Stimulated activated CD8-positive, alpha-beta memory T cell treated with anti-CD3 and anti-CD28 coated beads, Interleukin-4, amount 100 ng/mL, for 1 hour (primary cell): ENCODE measurements at places on chromosomes 3 and 15.

DNA sequence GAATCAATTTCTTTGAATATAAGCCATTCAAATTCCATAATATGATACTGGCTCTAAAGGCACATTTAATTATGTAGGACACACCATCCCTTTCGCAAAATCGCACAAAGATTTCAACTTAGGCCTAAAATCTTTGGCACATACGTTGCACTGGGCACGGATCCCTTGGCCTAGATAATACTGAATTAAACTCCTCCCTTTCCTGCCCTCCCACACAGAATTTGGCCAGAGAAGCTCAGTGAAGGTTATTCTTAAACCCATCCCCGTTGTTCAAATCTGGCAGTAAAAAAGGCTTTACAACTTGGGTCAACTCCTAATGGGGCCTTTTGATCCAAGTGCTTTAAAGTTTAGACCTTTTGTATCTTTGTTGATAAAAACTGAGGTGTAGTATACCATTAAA, 247.2 kb downstream of the PTPRG start:
- no peak for DNase-seq

DNA sequence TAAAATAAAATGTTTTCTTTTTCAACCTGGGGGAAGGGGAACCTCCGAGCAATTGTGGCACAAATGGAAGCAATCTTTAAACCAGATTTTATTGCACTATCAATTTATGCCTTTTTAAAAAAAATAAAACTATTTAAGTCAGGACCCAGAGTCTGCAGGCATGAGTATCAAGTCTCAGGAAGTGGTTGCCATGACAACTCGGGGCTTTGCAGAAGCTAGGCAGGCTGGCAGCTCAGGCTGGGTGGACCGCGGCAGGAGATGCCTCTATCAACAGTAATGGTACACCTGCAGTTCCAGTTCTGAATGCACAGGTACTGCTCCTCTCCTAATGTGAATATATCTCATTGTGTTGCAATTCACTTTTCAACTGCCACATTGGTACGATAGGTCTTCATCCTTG, 447.7 kb downstream of the GABRG3 start:
- no peak for DNase-seq

DNA sequence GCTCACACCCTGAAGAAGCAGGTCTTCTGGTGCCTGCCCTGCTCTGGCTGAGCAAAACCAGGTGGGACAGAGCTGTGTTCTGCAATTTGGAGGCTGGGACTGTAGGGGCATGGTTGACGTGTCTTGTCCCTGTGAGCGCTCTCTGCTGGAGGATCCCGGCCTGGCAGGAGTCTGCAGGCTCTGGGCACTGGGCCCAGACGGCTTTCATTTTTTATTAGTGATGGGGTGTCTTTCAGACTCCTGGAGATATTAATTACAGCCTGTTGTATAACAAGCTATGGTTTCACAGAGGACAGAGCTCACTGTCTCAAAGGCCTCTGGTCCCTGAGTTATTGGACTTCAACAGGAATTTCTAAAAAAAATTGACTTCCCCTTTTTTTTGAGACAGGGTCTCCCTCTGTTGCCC, 29.5 kb upstream of the ZNF710 start:
- DNase-seq = no peak

DNA sequence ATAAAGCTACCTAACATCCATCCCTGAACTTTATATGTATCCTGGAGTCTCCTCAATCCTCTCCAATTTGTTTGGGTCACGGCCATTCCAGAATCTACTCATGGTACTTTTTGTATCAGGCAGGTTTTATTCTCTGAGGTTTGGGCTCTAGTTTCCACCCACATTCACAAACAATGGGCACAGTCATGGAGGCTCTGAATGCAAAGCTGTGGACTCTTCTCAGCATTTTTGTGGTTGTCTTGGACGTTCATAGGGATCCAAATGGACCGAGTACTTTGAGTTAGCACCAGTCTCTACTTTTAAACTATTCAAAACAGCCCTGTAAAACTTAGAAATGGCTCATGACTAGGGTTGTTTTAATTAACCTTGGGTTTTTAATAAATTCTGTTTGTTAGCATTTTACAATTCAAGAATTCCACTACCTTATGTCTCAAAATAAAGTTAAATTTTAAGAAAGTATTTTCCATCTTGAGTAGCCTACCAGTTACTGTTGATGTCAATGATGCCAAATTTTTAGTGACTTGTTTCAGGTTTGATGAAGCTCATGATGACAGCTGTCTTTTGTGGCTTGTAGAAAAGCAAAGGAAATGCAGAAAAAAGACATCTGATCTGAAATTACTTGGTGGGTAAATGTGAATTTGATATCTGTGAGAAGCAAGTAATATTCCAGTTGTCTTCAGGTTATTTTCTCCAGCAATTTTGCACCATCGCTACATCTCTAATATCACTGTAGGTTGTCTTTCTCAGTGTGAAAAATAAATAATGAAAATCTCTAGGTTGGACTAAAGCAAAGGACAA, 275.7 kb upstream of the THBS1 start:
- no peak for DNase-seq

DNA sequence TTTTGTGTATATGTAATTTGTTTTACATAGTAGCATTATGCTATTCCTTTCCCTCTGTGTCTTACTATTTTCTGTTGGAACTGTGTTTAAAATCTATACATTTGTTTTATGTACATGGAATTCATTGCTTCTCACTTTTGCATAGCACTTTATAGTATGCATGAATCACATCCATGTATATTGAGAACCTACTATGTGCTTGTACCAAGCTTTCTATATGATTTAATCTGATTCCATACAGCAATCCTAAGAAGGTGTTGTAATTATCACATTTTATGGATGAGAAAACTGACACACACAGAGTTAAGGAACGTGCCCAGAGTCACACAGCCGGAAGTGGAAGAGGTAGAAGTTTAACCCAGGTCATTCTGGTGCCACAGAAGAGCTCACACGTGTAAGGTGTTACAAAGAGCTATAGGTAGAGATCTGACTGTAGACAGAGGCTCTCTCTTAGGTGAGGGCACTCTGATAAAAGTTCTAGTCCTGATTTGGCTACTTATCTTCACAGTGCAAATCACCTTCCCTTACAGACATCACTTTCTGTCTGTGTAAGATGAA, 3.5 kb upstream of the SMAD3 start:
- DNase-seq = no peak

- DNase-seq = no peak
Measured at GRCh38 chr15:35507932-35508638, 37.9 kb downstream of the DPH6 start.

DNA sequence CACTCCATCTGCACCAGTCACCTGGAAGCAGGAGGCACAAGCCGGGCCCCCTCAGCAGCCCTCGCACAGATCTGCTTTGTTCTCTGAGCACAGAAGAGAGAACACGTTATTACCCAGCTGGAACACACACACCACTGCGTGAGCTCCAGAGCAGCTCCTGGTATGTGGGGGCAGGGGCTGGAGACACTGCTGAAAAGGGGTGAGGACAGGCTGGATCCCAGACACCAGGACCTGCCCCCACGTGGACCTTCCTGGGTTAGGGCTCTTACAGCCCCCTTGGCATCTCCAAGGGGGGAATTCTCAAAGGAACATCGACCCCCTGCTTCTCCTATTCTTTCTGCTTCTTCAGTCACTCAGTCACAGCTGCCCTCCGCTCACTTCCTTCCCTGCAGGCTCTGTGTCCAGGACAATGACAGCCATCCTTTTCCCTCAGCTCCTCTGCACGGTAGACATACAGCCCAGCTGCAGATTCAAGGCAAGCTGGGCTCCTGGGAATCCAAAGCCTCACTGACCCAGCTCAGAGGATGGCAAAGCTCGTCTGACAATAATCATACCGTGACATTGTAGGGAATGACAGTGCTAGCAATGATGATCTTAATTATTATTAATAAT, 33.7 kb downstream of the PRR20G start:
- DNase-seq = no peak

- no peak for DNase-seq
Measured at GRCh38 chr15:60576044-60576443, 97.1 kb upstream of the ICE2 start.

DNA sequence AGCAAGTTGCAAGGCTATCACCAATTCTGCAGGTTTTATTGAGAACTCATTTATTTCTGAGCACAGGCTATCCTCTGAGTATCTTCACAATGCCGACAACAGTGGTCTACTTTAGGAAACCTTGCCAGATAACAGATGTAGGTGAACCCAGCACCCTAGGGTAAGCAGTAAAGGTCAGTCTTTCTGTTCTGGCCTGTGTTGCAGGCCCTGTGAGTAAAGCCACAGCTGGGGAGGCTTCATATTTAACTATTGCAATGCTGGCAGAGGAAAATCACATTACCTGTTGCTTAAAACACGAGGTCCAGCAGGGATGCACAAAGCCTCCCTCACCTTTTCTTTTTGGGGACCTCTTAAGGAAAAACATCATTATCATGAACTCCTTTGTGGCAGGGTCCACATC, 55.5 kb downstream of the WHAMM start:
- no peak for DNase-seq

- no peak for DNase-seq
Measured at GRCh38 chr15:52912172-52912571, 122.0 kb upstream of the ONECUT1 start.

GRCh38 chr3:107589454-107589853, 66.7 kb downstream of the BBX start:
- no peak for DNase-seq

DNA sequence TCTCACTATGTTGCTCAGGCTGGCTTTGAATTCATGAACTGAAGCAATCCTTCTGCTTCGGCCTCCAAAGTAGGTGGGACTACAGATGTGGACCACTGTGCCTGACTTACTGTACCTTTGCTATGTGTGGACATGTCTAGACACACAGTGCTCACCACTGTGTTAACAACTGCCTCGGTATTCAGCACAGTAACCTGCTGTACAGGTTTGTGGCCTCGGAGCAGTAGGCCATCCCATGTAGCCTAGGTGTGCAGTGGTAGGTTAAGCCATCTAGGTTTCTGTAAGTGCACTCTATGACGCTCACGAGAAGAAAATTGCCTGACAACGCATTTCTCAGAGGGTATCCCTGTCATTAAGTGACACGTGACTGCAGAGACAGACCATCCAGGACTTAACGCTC, 70.3 kb downstream of the TAMM41 start:
- no peak for DNase-seq

DNA sequence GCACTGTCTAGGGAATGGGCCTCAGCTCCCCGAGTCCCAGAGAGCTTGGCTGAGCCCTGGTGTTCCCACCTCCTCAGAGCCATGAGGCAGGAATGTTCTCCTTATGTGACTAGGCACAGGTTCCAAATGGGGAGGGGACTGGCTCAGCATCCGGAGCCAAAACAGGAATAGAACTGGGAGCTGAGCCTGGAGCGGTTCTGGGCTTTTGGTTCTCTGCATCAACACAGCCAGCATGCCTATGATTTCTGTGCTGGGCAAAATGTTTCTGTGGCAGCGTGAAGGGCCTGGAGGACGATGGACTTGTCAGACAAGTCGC, at the start of gene FAM131A:
Gene FAM131A, plus strand, starts transcription at position 202 of the 316 bp plus-strand sequence. Its CDS starts 31 bp downstream, at position 233.
- no peak for DNase-seq

DNA sequence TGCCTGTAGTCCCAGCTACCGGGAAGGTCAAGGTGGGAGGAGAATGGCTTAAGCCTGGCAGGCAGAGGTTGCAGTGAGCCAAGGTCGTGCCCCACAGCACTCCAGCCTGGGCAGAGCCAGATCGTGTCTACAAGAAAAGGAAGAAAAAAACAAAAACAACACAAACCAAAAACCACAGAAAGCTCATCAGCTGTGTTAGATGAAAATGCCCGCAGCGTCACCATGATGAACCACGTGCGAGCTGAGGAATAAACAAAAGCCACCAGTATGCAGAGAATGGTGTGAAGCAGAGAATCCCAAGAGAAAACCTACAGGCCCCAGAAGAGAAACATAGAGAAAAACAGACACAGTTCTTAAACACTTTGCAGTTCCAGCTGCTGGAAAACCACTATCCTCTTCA, 19.7 kb upstream of the TM4SF19 start:
- DNase-seq = no peak

DNA sequence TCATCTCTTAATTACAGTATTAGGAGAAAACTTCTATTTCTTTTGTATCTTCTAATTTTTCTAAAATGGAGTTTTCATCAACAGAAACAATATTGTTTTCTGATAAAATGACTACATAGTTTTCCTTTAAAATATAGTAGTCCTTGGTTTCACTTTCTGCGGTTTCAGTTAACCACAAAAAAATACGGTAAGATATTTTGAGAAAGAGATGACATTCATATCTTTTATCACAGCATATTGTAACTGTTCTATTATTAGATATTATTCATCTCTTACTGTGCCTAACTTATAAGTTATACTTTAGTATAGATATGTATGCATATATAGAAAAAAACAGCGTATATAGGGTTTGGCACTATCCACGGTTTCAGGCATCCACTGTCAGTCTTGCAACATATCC, 2.3 kb downstream of the B4GALT4 start:
- no peak for DNase-seq

GRCh38 chr3:134339331-134339730, 34.9 kb downstream of the AMOTL2 start:
- DNase-seq = no peak

GRCh38 chr15:67468416-67468815, 52.5 kb upstream of the C15orf61 start:
- no peak for DNase-seq

DNA sequence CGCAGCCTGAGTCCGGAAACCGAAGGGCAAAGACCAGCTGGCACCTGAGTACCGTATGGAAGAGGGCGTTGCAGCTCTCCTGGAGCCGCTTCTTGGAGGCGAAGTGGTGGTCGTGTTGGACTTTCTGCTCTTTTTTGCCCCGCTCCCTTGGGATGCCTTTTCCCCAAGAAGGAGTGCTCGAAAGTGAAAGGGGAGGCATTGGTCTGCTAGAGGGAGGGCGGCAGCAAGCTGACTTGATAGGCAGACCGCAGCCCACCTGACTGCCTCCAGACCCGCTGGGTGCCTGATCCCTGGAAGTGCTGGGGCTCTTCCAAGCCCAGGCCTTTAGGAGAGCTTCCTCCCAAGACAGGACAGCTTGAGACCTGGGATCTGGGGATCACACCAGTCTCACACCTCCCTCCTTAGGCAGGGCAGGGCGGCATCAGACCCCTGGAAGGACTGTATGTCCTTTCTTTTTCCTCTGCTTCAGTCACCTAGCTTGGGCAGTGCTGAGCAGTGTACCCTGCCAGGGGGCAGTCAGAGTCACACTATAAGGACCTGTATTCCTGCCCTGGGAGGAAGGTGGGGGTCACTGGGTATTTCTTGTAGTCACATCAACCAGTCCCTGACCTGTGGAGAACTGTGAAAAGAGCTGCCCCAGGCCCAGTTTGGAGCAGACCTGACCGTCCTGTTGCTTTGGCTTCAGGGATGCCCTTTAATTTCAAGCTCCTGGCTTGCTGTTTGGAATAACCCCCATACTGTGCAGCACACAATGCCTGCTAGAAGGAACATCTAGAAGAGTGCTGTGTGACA, 2.1 kb downstream of the ACVR2B start:
- no peak for DNase-seq

GRCh38 chr15:62242999-62243398, 77.9 kb upstream of the C2CD4B start:
- no peak for DNase-seq

- no peak for DNase-seq
Measured at GRCh38 chr15:45849136-45849535, 214.3 kb downstream of the SQOR start.

DNA sequence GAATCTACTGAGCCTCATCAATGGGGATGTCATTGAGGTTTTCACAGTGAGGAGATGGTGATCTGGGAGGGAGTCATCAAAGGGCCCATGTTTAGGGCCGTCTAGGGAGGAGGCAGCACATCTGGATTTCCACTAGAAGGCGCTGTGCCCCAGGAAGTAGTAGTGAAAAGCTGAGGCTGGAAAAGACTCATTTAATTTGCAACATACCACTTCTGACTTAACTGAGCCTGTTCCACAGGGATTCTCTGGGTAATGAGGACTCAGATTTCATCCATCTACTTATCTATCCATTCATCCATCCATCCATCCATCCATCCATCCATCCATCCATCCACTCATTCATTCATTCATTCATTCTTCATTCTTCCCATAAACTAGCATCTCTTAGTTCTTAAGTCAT, 17.4 kb upstream of the SHF start:
- DNase-seq = no peak
